ENCODE measurements at places on chromosomes 2 and 18.

- DNase-seq = no peak
These were observed 55.8 kb downstream of the EIPR1 start for GRCh38 chr2:3321825-3322224.

GRCh38 chr2:48605482-48606175 is 12.0 kb upstream of the GTF2A1L start:
- DNase-seq = no peak

GRCh38 chr2:237458519-237458918 is 28.5 kb upstream of the MLPH start:
- DNase-seq = no peak

- DNase-seq = peak; percentile 32
These were observed 67.1 kb downstream of the SUMO1 start for GRCh38 chr2:202171241-202171825.

GRCh38 chr2:157258520-157259326 is 1.2 kb downstream of the GALNT5 start:
- DNase-seq = no peak

GRCh38 chr18:22257022-22257543 is 87.7 kb downstream of the GATA6 start:
- DNase-seq = no peak

- no peak for DNase-seq
These were observed 13.8 kb upstream of the MRPL19 start for GRCh38 chr2:75632813-75633212.

- no peak for DNase-seq
These were observed 71.2 kb upstream of the CAVIN2 start for GRCh38 chr2:191917967-191918651.

Data from AML-193 (cell line).